ENCODE measurements at places on chromosomes 7 and 10.

DNA sequence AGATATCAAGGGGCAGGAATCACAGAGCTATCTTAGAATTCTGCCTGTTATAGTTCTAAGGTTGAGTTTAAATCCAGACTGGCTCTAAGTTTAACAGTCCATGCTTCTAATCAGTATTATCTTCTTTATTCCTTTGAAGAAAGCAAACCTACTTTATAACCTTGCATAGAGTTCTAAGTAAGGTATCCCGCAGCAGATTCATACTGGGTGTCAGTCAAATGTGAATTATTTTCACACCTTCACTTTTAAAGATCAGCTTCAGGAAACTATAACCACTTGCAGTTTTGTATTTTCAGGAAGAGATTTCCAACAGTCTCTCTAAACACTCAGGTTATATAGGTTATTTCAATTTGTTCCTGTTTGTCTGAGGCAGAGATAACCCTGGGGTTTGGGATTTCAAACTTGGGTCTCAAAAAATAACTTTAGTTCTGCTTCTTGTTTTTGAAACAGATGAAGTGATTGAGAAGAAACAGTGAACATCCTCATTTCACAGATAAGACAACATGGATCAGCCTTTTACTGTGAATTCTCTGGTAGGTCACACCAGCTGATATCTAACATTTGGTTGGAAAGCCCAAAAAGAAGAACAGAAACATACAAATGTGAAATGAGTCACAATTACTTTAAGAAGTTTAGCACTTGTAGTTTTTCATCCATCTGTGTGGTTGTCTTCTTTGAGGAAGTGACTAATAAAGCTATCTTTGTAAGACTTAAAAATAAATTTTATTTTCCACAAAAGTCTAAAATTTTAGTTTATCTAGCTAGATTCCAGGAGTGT, 21.4 kb downstream of the STAMBPL1 start:
- no peak for DNase-seq

GRCh38 chr10:44573821-44574220, 188.9 kb upstream of the CXCL12 start:
- no peak for DNase-seq

GRCh38 chr7:148340438-148341280, 249.9 kb upstream of the C7orf33 start:
- no peak for DNase-seq

GRCh38 chr10:75464478-75465449, 33.3 kb downstream of the LRMDA start:
- DNase-seq, result no peak

DNA sequence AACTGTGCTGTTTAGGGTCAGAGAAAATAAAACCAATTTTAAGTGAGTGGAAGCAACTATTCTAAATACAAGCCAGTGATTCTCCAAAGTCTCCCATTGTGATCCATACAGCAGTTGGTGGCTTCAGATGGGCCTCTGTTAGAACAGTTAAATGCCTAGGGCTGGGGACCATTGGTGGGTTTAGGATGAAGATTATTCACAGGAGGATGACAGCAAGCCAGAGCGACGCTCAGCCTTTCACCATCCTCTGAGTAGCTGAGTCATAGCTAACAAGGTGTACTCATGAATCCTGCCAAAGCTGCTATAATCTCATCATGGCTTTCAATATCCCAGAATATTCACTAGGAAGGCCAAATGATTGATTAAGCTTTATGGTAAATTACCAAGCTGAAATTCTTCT, 39.6 kb downstream of the STARD3NL start:
- no peak for DNase-seq

DNA sequence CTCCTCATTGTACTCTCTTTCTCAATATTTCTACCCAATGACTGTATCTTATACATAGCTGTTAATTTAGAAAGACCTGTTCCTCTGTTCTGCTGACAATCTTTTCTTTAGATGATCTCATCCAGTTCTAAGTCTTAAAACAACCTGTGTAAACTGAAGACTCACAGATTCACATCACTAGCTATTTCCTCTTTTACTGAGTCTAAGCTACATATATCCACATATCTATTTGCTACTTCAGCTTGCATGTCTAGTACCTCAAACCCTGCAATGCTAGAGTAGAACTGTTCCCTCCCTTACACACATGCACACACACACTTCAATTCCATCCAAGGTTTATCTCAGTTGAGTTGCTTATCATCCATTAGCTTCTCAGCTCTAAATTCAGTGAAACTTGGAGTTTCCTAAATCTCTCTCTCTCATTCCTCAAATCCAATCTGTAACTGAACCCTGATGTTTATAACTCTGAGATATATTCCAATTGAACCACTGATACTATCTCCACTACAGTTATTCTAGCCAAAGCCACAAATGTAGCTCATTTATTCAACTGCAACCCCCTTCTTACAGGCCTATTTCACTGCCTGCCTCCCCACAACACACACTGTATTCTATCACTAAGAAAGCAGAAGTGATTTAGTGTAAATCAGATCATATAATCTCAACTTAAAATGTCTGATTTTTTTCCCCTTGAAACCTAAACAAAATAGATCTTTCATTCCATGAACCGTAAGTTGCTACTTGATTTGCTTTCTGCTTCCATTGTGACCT, 1036.8 kb upstream of the POT1 start:
- DNase-seq, result no peak

DNA sequence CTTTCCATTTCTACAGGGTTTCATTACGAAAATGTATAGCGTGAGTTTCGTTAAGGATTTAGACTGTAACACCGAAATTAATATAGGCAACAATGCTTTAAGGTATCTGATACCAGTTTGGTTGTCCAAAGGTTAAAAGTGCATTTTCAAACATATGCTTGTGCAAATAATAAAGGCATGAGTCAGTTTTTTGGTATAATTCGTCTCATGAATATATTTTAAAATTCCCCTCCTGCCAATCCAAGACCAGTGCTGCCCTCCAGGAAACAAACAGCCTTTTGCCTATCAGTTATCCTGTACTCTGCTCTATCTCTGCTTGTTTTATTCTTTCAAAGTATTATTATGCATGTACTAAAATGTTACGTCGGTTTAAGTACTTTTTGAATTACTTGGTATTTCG, 2.0 kb downstream of the LCOR start:
- no peak for DNase-seq

- DNase-seq, result no peak
Observed at GRCh38 chr10:20616918-20617810, 279.9 kb downstream of the NEBL start.

DNA sequence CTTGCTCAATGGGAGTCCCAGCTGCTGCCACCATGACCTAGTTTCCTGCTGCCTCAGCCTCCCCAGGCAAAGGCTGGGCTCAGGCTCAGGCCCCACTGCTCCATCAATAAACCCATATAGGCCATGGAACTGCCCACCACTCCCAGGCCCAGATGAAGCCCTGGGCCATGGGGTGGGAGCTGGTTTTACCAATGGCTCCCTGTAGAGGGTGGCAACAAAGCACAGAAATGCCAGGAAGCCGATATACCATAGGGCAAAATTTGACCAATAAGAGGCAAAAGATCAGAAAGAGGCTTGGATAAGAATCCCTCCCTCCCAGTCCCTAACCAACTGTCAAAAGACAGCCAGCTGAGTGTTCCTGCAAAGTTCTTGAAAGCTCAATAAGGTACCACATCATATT, 101.8 kb upstream of the DOCK1 start:
- no peak for DNase-seq

DNA sequence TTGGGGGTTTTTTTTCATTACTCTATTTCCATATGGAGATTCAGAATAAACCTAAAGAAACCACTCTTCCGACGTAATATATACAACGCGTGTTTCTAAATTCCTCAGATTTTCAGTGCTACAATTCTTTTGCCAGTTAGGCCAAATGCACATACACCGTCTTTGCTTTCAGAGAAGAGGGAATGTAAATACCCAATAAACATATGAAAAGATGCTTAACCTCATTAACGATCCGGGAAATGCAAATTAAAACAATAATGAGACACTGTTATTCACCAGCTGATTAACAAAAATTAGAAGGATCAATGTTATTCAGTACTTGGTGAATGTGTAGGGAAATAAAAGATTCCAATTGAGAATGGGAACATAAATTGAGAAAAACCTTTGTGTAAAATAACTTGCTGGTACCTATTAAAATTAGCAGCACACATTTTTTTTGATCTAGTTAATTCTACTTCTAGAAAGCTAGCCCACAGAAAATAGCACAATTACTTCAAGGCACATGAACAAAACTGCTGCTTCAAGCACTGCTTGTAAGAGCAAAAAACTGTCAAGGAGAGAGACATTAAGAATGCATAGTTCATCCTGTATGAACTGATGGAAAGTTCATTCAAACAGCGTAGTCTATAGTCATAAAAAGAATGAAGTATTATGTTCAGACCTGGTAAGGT, 56.7 kb downstream of the FGFR2 start:
- DNase-seq, result no peak

GRCh38 chr10:99766302-99766681, 16.1 kb upstream of the ABCC2 start:
- no peak for DNase-seq

DNA sequence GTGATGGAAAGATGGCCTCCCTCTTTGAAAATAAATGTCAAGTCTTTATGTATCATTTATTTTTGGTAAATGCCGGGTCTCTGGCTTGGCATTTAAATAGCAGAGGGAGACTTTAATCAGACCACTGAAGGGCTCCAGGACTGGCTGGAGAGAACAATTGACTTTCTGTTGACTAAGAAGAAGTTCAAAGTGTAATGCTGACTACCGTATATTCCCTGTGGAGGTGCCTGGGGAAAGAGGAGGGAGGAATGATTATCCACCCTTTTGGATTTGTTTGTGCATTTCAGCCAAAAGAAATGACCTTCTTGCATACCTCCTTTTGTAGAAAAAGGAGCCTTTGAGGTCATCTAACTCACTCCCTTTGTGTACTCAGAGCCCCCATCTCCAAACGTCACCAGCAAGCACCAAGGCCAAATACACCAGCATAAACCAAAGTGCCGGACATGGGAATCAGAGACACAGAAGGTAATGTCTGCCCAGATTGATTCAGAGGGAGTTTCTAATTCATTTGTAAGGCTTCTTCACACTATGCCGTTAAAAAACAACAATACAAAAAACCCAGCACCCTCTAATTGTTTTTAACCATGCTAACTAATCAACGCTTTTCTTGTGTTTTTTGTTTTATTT, 75.2 kb downstream of the PRLHR start:
- no peak for DNase-seq

GRCh38 chr10:11685787-11686218, 56.4 kb upstream of the ECHDC3 start:
- peak; percentile 55 for DNase-seq

DNA sequence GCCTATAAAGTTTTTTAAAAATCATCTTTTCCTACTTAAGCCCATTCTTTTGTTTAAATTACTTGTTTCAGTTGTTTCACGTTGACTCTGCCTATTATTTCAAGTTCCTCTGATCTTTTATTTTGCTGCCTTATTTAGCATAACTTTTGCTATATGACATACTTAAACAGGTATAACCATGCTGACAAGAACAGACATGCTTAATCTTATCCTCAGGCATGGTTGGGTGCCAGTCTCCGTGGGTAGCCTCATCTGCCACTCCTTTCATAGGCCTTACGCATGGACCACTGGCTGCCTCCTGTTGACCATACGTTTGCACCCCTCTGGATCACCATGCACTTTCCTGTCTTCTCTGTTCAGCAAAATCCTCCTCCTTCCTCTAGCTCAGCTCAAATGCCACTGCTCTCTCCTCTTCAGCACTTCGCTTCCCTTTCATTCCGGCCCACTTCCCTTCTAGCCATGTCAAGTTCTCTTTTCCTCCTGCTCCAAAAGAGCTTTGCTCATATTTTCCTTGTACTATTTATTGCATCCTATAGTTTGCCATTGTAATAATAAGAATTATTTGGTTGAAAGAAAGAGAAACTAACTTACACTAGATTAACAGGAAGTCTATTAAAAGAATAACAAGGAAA, 10.0 kb upstream of the TSPAN33 start:
- DNase-seq, result no peak

DNA sequence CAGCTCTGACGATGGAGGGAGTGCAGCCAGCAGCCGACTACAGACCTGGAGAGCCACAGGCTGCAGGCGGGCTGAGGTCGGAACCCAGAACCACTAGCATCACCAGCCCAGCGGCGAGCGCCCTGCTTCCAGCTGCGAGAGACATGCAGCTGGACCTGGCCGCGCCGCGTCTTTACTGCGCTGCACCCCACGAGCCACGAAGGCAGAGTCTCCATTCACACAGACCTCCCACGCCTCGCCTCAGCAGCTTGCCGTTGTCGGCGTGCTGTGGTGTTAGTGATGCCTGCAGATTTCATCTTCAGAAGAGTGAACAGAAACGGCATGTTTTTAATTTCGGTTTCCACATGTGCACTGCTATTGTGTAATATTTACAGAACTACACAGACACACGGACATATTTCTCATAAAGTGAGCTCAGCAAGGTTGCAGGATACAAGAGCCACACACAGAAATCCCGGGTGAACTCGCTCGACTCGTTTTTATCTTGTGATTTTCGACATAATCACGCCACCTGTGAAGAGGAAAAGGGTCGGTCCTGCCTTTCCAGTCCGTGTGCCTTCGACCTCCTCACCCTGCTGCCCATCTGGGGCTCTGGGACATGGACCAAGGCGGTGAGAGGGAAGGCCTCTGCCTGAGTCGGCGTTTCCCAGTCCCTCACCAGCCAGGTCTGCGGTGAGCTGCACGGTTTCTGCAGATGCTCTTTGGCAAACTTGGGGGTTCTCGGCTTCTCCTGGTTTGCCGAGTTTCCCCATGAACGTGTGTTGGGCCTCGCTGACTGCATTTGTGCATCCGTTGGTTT, 252.2 kb downstream of the ELFN1 start:
- DNase-seq, result no peak

GRCh38 chr7:50497068-50497642, 47.0 kb upstream of the FIGNL1 start:
- DNase-seq, result no peak

DNA sequence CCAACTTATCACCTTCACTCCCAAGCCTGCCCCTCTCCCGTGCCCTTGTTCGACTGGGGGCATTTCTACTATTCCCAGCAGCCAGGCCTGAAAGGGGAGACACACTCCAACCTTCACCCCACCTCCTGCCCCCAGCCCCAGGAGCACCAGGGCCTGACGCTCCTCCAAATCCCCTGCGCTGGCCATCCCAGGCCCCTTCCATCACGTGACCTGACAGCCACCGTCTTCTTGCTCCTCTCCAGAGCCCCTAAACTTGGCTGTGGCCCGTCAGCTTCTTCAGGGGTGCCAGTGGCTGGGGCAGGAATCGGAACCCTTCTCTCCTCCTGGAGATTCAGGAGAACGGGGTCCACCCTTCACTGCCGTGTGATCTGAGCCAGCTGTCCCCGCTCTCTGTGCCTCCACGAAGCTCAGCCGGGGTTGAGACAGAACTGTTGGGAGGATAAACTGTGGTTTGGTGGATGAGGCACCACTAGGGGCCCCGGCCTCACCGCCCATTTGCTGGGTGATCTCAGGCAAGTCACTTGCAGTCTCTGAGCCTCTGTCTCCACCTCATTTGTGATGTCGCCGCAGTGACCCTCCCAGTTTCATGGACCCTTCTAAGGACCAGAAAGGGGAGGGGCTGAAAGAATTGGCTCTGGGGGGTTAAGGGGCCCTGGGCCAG, 91.0 kb downstream of the MYL10 start:
- DNase-seq, result no peak

DNA sequence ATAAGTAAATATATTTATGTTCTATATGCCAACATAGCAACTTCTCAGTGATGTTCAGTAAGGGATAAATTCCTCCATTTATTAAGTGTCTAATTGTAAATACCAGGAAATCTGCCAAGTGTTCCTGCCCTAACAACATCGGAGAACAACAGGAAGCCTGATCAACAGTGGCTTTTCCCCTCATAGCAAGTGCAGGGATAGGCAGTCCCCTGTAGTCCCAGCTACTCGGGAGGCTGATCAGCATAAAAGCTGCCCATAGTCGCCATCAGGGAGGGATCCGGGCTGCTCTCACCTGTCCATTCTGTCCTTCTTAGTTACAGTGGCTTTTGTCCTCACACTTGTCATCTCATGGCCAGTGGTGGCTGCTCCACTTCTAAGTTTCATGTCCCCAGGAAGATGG, 141.3 kb downstream of the IDE start:
- no peak for DNase-seq

Measured in T follicular helper cell (primary cell).